ENCODE measurements at places on chromosomes 4 and X.

- no peak for DNase-seq
Observed at GRCh38 chr4:82320351-82320750, 53.4 kb downstream of the HNRNPD start.

DNA sequence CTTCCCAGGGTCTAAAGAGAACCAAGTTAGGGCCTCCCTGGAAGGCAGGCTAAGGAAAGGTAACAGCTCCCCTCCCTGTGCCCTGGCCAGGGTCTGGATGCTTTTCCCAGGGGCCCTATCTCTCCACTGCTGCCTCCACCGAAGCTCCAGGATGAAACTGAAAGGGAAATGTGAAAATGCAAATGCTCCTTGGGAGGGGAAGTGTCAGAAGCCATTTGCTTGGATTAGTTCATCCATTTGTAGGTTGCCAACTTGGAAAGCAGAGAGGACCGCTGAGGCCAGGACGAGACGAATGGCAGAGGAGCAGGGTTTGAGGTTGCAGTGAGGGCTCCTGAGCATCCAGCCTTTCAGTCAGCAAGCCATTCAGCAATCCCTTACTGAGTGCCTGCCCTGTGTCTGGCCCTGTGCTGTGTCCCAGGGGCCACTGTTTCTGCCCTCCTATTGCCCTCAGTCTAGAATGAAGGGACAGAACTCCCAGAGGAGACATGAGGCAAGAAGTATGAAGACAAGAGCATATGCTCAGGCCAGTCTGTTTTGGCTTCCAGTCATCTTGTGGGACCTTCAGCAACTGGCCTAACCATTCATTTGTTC is 45.9 kb upstream of the PGRMC1 start:
- DNase-seq = no peak

DNA sequence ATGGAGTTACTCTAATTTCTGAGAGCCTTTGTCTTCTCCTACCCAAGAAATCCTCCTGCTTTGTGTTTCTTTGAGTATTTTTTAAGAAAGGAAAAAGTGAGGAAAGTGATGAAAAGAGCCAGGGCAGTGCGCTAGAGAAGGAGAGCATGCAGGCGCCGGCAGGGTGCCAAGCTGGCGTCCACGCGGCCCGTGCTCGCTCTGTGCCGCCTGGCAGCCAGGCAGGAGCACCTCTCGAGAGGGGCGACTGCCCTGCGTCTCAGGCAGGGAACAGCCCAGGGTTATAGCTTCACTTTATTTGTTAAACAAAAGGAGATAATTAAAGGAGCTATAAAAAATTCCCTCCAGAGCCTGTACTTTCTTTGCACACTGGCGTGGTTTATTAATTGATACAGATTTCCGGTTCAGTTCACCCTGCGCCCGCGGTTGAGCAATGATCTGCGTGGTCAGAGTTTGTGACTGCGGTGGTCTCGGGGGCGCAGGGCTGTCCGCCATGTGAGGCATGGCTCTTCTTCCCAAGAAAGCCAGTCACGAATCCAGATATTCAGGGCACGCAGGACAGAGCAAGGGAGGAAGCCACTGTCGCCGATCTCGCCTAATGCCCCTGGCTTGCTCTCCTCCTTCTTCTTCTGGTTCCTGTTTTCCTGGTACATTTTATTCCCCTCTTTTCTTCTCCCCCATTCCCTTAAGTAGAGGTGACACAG is 110.8 kb upstream of the PAQR3 start:
- DNase-seq = no peak

DNA sequence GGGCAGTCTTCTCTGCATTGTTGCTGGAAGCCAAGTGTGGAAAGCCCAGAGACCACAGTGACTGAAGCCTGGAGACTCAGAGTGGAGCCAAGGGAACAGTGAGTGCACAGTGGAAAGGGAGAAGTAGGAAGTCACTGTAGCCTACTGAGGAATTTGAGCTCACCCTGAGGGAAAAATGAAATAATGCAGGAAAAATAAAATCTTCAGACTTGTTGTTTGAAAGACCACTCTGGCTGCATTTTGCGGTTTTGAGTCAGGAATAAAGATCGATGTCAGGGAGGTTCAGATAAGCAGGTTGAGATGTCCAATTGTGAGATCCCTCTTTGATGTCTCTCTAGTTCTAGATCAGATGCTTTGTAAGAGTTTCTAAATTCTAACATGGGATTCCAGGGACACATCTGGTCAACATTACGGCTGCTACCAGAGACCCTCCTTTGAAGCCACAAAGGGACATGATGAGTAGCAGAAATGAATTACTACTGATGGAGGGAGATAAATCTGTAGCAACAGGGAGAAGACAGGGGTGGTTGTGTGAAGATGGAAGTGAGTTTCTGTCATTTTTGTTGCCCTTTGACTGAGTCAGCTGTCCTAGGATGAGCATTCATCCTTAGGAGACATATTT is 8.4 kb downstream of the ADH4 start:
- no peak for DNase-seq

- DNase-seq = no peak
Observed at GRCh38 chr4:158906073-158906472, 137.2 kb downstream of the FNIP2 start.

- no peak for DNase-seq
Observed at GRCh38 chrX:78029663-78030062, 60.2 kb upstream of the PGAM4 start.

DNA sequence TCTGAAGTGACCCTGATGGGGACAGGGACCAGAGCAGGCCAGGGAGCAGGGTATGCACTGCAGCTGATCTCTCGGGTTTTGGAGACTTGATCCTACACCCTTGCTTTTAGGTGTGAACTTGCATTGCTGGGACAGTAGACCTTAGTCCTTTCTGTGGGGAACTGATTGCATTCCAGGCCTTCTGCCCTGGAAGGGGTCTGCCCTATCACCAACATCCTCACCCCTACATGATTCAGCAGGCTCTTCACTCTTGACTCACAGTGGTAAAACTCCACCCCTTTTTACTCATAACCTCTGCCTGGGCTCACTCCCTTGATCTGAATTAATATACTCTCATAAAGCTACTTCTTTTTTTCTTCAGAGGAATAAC is 6.6 kb upstream of the DDX60L start:
- no peak for DNase-seq

DNA sequence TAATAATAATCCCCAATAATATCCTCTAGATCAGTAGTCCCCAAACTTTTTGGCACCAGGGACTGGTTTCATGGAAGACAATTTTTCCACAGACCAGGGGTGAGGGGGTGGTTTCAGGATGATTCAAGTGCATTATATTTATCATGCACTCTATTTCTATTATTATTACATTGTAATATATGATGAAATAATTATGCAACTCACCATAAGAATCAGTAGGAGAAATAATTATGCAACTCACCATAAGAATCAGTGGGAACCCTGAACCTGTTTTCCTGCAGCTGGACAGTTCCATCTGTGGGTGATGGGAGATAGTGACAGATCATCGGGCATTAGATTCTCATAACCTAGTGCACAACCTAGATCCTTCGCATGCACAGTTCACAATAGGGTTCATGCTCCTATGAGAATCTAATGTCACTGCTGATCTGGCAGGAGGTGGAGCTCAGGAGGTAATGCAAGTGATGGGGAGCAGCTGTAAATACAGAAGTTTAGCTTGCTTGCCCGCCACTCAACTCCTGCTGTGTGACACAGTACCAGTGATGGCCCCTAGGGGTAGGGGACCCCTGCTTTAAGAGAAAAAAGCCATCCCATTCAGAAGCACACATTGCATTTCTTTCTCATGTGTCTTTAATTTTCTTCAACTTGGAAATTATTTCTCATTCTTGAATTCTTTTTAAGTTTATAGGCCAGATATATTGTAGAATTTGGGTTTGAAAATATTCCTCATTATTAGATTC is 16.0 kb upstream of the SH3RF1 start:
- DNase-seq = no peak

DNA sequence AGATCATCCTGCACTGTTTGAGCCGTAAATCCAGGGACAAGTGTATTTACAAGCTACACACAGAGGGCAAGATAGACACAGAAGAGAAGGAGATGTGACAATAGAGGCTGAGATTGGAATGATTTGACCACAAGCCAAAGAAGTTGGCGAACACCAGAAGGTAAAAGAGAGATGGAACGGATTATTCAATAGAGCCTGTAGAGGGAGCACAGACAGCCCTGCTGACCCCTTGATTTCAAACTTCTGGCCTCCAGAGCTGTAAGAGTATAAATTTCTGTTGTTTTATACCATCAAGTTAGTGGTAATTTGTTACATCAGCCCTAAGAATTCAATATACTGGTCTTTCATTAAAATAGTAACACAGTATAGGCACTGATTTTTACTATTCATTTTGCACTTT is 447.8 kb downstream of the FAT4 start:
- DNase-seq = no peak

GRCh38 chrX:34487364-34487763 is 169.7 kb downstream of the TMEM47 start:
- no peak for DNase-seq

GRCh38 chr4:2040391-2041238 is 18.5 kb upstream of the NAT8L start:
- peak; percentile 57 for DNase-seq

- no peak for DNase-seq
Observed at GRCh38 chr4:186723292-186724057, at the start of gene FAT1. Gene FAT1, minus strand, starts transcription at chr4:186723856. Its CDS starts 14,029 bp downstream, at chr4:186709827.

GRCh38 chr4:144985531-144985930 is 112.5 kb downstream of the ANAPC10 start:
- DNase-seq = no peak

- no peak for DNase-seq
Observed at GRCh38 chrX:72399816-72400215, 94.1 kb upstream of the CITED1 start.

- no peak for DNase-seq
Observed at GRCh38 chr4:36944232-36944631, 300.3 kb upstream of the NWD2 start.

DNA sequence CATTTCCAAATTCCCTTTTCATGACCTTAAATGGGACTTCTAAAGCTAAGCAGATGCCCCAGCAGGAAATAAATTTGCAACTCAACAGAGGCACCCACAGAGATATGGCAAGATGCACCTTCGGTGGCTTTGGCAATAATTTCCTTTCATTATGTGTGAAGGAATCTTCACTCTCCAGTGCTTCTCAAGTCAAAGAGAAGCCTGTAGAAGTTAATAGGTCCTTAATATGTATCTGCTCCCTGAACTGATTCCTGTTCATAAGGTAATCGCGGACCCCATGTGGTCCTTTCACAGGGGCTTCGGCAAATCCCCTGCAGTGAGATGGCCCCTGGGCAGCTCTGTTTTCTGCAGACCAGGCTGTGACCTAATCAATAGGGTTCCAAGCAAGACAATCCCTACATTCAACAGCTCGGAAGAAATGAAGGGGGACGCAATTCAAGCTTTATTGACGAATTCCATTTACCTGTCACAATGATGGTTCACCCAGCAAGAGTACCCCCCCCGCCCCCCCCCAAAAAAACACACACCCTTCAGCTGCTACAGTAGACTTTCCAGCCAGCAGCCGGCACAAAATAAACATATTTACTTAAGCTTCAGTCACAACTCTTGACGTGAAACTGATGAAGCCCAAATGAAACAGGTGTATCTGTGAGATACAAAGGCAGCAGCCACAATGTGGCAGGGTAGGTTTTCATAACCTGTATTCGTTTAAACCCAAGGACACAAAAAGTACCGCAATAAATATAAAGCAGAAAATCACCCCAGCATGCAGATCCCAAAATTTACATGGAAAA is 35.3 kb downstream of the FAT1 start:
- DNase-seq = no peak

DNA sequence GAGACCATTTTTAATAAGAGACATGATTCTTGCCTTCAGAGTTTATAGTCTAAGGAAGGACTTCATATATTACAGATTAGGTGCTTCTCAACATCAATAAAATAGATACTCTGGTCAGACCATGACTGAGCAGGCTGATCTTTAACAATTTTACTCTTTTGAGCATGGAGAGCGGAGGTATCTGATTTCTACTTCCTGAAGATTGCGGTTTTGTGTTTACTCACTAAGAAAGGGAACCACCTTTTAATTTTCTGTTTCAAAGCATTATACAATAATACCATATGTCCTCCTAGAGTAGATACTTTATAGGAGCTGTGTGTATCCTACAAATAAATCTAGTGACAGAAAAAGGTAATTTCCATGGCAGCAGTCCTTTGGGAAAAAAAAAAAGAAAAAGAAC is 12.5 kb downstream of the MORC4 start:
- DNase-seq = no peak

GRCh38 chr4:176191974-176192373 is 3.4 kb downstream of the SPATA4 start:
- DNase-seq = no peak

- DNase-seq = no peak
Observed at GRCh38 chr4:89496851-89497250, 189.3 kb upstream of the GPRIN3 start.

- DNase-seq = no peak
Observed at GRCh38 chr4:148089624-148090023, 352.6 kb downstream of the NR3C2 start.

GRCh38 chr4:2790583-2791517 is 2.0 kb upstream of the SH3BP2 start:
- no peak for DNase-seq

- no peak for DNase-seq
Observed at GRCh38 chrX:41389311-41389888, 55.4 kb downstream of the DDX3X start.

DNA sequence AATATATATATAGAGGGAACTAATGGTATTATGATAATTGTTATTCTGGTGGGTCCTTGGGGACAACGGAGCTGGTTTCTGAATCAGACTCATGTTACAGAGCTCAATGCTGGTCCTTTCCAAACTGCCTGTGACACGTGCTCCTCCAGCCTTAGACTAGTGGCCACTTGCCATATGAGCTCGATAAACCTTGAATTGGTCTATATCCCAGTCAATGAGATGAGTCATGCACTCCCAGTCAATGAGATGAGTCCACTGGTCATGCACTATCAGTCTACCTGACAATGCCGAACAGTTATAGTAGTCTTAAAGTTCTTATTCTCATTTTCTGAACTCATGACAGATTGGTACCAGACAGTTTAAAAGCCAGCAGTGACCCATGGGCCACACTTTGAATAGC is 325.2 kb downstream of the LDB2 start:
- DNase-seq = no peak

DNA sequence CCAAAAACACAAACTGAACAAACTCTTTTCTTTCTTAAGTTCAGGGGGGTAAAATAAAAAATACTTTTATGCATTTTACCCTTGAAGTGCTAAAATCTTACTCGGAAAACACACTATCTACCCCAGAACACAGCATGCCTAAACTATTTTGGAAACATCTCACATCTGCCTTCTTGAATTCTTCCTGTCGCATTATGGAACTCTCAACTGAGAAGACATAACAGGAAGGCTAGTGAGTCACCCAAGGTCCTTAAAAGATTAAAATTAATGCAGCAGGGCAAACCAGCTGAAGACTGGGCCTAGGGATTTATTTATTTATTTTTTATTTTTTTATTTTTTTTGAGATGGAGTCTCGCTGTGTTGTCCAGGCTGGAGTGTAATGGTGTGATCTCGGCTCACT is 208.2 kb downstream of the APBB2 start:
- no peak for DNase-seq

DNA sequence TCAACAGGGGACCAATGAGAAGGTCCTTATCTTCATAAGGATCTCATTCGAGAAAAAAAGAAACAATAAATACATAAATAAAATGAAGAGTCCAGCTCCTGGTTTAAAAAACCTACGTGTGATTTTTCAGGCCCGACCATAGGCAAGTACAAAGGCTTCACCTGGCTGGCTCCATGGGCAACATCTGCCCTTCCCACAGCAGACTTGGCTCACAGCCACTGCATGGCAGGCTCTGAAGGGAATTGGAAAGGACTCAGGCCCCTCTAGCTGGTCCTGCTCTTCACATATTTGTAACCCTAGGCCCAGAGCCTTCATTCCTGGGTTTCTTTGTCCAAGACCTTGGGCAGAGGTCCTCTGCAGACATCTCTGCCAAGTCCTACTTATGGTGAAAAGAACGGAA is 228.1 kb downstream of the QDPR start:
- no peak for DNase-seq

Data from activated CD8-positive, alpha-beta memory T cell treated with anti-CD3 and anti-CD28 coated beads for 24 hours (primary cell).